Activated CD4-positive, alpha-beta memory T cell treated with anti-CD3 and anti-CD28 coated beads, Interleukin-2, amount 10 ng/mL, durations not matched to agents 7 days and 5 days (primary cell): ENCODE measurements at places on chromosomes 5 and 9.

GRCh38 chr5:164868761-164869160 lies 1363.3 kb downstream of the MAT2B start:
- no peak for DNase-seq

- DNase-seq = no peak
These were observed 63.0 kb downstream of the FER start for GRCh38 chr5:108810717-108811116.

DNA sequence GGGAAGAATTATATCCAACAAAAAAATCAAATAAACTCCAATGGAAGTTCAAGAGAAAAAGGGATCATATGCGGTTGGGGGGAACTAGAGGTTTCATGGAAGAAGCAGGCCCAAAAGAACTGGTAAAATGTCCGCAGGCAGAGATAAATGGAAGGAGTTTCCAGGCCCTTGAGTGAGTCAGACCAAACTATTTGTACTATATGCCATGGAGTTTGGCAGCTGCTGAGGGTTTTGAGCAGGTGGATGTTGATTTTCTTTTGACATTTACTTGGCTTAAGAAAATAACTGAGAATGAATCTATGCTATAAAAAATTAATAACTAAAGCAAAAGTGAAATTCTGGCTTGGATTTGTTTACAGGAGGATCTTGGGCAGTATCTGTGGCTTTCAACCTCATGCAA lies 33.7 kb downstream of the MINAR2 start:
- DNase-seq = no peak

- no peak for DNase-seq
These were observed 243.7 kb downstream of the PIK3R1 start for GRCh38 chr5:68459093-68459809.

DNA sequence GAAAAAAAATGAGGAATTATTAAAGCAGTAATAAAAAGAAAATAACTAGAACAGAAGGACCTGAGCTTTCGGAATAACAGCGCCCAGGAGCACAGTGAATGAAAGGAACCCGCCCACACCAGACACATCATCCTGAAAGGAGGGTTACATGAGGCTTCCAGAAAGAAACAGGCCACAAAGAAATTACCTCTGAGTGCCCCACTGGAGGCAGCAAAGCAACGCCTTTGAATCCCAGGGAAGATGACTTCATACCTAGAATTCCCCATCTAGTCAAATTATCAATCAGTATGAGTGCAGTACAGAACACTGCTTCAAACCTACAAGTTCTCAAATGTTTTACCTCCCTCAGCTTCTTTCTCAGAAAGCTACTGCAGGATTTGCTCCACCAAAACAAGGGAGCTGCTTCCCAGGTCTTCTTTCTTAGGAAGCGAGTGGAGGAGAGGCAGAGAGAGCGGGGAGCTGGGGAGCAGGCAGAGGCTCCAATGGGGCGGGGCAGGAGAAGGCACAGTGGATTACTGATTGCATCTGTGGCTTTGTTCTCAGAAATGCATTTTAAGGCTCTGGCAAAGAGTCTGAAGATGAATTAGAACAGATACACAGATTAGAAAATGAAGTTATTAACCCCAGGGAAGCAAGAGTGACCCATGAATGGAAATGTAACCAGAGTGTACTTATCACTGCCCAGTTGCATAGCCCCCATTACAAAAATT lies 87.1 kb downstream of the SEMA4D start:
- DNase-seq = peak; percentile 56

- no peak for DNase-seq
These were observed 45.9 kb downstream of the WDR36 start for GRCh38 chr5:111138096-111138495.

GRCh38 chr5:57581772-57582171 lies 99.2 kb upstream of the ACTBL2 start:
- DNase-seq = no peak

- DNase-seq = peak; percentile 59
These were observed 482 bp downstream of the TESK1 start for GRCh38 chr9:35605351-35606137.

DNA sequence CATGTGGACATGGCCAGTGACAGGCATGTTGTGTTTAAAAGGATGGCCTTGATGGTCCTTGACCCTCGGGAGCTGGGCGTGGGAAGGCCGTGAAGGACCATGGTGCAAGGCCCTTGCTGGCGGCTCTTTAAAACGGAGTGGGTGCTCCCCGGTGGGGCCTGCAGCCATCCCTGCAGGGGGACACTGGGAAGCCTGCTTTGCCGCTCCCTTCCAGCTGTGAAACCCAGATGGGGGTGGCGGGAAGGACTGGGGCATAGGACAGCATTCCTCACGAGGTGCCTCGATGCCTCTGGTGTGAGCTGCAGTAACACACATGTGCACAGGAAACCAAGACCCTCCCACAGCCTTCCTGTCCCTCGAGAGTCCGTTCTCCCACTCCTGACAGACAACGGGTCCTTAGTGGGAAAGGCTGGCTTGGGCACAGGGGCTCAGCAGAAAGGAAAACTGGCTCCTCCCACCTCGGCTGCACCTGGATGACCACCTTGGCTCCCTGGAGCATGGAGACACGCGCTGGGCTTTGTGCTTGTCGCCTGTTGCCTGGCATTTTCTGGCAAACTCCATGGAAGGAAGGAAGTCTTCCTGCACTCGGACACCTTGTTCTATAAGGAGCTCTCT lies 30.3 kb upstream of the IRX4 start:
- DNase-seq = no peak

DNA sequence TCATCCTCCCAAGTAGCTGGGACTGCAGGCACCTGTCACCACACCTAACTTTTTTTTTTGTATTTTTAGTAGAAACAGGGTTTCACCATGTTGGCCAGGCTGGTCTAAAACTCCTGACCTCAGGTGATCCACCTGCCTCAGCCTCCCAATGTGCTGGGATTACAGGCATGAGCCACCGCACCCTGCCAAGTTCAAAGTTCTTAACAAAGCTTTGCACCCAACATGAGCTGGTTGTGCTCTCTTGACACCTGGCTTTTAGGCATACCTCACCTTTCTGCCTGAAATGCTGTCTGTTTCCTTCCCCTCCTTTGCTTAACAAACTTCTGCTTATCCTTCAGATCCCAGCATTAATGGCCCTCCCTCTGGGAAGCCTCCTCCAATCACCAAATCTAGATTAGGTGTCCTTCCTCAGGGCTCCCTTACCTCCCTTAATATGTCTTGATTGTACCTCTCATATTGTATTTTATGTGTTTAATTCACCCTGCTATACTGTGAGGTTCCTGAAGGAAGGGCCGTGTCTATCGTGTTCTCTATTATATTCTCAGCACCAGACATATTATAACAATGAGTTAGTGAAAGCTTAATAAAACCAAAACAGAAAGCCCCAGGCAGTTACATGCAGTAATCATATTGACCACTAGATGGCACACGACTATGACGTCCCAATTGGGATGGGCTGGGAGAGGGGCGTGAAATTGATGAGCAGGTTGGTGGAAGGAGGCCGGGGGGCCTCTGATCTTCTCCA lies 62.9 kb upstream of the PPARGC1B start:
- no peak for DNase-seq

DNA sequence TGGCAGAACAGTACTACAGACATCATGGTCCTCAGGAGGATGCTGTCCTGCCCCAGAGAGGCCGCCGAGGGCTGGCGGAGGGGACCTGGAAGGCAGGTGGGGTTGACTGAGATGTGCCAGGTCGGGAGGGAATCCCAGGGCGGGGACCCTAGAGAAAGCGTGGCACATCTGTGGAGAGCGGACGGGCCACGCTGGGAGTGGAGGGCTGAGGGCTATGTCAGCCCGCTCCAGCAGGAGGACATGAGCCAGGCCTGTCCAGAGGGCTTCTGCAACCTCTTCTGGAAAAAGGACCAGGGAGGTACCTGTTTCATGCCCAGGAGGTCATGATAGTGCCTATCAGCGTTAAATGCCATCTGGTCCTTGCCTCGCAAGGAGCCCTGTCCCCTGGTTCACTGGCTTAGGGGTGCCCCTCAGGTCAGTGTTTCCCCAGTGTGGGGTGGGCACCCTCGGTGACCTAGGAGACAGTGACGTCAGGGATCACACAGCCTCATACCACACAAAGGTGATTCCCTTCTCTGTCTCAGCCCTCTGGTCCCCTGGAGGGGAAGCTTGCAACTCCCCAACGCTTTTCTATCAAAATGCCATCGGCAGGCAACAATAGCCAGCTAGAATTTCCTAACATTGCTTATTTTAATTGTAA lies 103.6 kb upstream of the IER5L start:
- peak; percentile 12 for DNase-seq

GRCh38 chr9:115442054-115442453 lies 324.1 kb upstream of the TNC start:
- no peak for DNase-seq

DNA sequence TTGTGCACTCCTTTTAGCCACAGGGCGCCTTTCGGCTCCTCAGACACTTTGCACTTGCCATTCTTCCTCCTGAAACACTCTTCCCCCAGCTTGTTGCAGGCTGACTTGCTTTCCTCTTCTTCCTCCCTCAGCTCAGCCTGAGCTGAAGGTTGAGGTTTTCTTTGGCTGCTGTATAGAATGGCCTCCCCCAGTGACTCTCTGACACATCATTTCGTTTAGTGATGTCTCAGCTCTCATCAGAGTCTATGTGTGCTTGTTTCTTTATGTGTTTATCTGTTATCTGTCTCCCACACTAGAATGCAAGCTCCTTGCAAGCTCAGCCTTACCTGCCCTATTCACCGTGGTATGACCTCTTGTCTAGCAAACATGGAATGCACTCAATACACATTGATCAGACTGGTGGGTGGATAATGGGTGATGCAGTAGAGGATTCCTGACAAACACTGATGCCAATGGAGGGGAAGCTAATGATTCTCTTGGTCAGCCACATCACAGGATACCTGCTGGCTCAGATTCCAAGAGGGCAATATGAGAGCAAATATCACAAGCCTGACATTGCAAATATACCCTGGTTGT lies 112.9 kb upstream of the STC2 start:
- DNase-seq = no peak

DNA sequence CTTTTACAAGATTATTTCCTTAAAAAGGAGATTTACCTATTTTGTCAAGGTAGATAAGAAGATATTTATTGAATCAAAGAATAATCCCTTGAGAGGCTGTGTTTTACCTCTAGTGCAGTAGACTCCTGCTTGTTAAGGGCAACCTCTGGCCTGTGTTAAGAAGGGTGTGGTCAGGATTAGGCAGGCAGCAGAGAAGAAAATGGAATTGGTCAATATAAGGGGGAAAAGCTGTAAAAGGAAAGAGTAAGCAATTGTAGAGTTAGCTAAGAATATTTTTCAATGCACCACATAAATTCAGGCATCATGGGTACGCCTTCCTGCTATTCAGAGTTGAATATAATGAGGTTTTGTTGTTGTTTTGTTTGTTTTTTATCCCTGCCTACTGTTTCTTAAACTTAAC lies 6.2 kb downstream of the CCDC125 start:
- no peak for DNase-seq

GRCh38 chr5:149310947-149311658 lies 34.2 kb upstream of the GRPEL2 start:
- no peak for DNase-seq

GRCh38 chr9:18909140-18910018 lies 123.6 kb downstream of the SAXO1 start:
- DNase-seq = no peak

DNA sequence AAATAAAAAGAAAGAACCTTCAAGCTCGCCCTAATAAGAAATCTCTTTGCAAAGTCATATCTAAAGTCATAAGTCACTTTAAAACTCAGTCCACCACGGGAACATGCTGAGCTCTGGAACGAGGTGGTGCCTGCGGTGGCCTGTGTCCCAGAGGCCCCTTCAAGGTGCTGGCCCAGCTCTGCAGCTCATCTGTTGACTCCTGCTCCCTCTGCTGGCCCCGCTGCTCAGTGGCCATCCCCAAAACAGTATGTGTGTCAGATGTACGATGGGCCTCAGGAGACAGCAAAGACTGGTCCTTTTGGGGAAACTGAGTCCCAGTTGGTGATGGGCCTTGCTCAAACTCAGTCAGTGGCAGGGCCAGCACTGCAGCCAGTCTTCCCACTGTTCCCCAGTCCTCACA lies 22.8 kb upstream of the FOXB2 start:
- DNase-seq = no peak

DNA sequence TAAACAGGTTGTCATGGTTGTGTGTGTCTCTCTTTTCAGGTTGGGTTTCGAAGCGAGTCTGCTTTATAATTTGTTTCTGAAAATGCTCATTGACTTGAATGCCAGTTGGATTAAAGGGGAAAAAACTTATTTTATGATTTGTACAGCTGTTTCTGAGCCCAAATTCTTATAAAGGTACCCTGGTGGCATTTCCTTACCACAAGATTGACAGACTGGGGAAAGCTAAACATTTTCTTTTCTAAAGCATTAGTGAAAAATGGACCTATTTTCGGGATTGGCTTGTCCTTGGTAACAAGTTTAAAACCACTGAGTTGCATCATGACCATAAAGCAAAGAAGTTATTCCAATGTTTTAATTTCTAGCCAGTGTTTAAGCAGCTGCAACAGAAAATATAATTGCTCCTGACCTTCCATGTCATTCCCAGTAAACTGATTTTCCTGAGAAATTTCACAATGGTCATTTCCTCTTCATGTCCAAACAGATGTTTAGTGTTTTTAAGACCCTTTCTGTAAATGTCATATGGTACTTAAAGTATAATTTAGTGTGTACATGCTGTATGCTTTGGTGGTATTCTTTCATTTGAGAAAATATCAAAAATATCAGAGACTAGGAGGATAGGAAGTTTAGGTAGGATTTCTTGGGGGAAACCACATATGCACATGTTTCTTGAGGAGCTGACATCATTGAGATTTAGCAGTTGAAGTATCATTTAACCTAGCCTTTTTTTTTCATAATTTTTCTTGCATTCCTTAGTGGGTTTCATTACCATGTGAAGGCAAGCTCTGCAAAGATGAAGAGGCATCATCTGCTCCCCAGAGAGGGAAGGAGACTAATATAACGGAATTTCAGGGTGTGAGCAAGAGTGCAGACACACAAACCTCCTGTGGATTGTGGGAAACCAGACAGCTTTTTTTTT lies 667.1 kb upstream of the RGMB start:
- DNase-seq = no peak

GRCh38 chr9:87643778-87644570 lies 81.9 kb upstream of the CTSL start:
- no peak for DNase-seq

DNA sequence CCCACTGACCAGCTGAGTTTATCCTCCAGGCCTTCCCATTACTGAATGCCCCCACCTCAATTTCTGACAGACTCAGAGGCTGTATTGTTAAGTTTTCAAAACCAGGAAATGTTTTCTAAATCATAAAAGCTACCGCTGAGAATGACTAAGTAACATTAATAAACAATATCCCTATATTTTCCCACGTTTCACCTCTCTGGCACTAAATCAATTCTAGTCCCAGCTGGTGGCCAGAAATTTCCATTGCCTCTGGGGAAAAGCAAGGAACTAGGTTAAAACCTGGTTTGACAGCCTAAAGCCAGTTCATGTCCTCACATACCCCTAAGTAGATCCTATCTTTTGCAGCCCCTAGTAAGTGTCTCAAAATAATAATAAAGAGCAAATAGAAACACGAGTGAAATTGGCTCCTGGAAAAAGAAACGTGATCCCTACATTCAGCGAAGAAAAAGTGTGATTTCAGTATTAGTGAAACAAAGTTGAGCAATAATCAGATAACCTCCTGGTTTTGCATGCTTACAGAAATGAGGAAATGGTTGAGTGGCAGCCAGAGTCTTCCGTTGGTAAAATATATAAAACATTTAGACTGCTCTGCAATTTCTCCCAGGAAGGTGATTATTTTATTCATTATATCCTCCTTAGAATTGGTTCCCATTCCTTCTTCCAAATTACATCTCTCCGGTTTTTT lies 110.9 kb downstream of the ESM1 start:
- no peak for DNase-seq

- DNase-seq = no peak
These were observed 106.3 kb downstream of the C9orf152 start for GRCh38 chr9:110101531-110102161.

- no peak for DNase-seq
These were observed 219.9 kb downstream of the COX7C start for GRCh38 chr5:86837610-86838009.

- DNase-seq = peak; percentile 20
These were observed 120.8 kb downstream of the GALNT10 start for GRCh38 chr5:154311362-154311761.
